GM12864 (cell line): ENCODE measurements at places on chromosomes 1 and 21.

GRCh38 chr1:14263225-14263624 is 335.3 kb upstream of the KAZN start:
- no peak for DNase-seq

- DNase-seq: no peak
These were observed 15.2 kb downstream of the STYXL2 start for GRCh38 chr1:167109125-167109524.

GRCh38 chr1:15341634-15342407 is 67.9 kb upstream of the EFHD2 start:
- peak; percentile 29 for DNase-seq

GRCh38 chr1:69328186-69328585 is 239.5 kb upstream of the LRRC7 start:
- DNase-seq: no peak

DNA sequence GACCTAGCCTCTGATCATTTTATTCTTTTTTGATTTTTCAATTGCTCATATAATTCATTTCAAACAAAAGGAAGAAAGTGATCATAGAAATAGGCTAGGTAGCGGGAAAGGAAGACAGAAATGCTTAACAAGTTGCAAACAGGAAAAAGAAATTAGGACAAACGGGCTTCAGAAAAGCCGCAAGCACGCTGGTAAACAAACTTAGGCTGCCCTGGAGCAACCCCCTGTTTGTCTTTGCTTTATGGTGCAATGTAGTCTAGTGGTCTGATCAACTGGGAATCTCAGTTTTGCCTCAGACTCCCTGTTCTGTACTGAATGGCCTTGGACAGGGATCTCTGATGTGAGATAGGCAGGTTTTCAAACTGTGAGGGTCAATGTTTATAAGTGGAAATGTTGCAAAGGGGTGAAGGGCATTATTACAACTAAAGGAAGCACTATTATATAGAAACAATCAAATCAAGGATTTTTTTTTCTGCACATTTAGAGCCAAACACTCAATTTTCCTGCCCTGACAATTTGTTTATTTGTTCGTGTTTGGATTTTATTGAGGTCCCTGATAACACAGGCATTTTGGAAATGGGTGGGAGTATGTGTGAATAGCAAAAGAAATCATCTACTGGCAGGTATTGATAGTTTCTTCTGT is 146.8 kb upstream of the NRIP1 start:
- DNase-seq: no peak

DNA sequence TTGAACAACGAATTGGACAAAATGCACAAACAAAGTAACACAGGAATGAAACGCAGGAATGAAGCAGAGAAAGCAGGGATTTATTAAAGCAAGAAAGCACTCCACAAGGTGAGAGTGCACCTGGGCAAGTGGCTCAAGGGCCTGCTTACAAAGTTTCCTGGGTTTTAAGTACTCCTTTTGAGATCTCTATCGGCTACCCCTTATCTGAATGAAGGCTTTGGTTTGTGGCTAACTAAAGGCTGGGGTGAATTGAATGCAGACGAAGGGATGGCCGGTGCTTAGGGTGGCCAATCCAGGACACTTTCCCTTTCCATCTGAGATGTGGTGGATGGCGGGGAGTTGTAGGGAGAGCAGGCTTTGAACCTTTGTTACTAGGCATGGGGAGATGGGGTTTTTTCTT is 151.4 kb upstream of the KIAA0040 start:
- no peak for DNase-seq

- no peak for DNase-seq
These were observed 8.3 kb upstream of the RIPK4 start for GRCh38 chr21:41775149-41775472.

DNA sequence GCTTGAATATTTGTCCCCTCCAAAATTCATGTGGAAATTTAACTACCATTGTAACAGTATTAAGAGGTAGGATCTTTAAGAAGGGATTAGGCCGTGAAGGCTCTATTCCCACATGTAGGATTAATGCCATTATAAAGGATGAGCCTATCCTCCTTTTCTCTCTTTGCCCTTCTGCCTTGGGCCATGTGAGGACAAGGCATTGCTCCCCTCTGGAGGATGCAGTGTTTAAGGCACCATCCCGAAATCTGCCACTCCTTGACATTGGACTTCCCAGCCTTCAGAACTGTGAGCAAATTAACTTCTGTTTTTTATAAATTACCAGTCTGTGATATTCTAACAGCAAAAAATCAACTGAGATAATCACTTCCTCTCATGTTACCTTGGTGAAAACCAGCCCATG is 124.4 kb downstream of the TOMM20 start:
- DNase-seq: no peak

- no peak for DNase-seq
These were observed 169.5 kb downstream of the S1PR1 start for GRCh38 chr1:101406271-101406670.

DNA sequence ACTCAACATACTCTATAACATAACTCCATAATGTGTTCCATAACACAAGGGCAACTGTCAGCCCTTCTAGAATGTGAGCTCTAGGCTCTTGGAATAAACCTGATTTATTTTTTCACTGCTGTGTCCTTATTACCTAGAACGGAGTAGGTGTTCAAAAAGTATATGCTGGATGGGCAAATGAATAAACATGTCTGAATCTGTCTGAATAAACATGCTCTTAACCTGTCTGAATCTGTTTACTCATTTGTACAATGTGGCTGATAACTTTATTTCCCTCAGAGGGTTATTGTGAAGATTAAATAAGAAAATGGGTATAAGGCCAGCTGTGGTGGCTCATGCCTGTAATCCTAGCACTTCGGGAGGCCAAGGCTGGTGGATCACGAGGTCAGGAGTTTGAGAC is 42.3 kb downstream of the AZIN2 start:
- no peak for DNase-seq

GRCh38 chr1:234875328-234875952 is 253.2 kb downstream of the TOMM20 start:
- no peak for DNase-seq

DNA sequence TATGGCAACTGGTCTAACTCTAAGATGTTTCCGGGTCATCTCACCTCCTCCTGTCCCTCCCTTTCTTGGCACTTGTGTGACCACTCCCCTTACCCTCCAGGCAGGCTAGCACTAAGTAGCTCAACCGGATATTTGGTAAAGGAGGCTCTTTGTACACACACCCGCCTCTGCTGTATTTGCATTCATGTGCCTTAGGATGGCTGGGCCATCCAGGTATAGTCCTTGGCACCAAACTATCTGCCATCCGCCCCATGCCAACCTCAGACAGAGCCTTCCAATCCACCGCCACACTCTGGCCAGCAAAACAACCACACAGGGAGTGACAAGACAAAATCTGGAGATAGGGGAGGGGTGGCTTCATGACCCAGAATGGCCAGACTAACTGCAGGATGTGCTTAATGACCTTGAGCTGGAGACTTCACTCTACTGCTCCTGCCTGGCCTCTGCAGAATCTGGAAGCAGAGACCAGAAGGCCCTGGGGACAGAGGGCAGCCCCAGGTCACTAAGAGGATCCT is 59.5 kb downstream of the CDK18 start:
- DNase-seq: no peak
